ENCODE measurements at places on chromosomes 6 and 20.

DNA sequence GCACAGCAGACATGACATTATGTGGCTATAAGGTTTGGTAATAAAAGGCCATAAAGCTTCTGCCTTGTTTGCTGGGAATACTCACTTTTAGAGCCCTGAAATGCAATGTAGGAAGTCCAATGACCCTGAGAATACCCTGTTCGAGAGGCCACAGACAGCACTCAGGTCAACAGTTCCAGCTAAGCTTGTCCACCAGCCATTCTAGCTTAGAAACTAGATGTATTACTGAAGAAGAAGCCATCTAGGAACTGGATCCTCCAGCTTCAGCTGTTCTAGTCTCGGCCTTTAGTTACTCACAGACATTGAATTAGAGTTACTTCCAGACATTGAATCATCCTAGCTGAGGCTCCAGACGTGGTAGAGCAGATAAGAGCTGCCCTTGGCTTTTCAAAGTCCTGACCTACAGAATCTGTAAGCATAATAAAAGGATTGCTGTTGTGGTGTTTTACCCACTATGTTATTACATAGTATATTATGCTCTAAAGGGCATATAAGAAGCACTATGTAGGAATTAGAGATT lies 84.9 kb downstream of the MMS22L start:
- DNase-seq = no peak

DNA sequence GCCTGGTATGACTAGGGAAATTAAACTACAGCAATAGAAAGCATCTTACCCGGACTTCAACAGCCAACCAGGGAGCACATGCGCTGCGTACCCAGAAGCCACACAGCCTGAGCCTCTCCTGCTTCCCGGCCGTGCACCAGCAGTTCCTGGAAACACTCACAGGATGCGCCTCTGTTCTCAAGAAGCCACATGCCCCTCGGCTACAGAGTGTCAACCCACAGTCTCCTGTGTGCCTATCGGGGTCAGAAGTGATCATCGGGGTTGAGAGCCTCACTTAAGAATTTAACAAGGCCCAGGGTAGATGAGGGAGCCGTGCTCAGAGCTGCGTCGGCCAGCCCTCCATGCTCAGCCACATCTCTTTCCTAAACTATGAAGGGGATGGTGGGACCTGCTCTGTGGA lies 147.2 kb upstream of the GGTLC1 start:
- no peak for DNase-seq

- DNase-seq = no peak
These were observed 41.6 kb downstream of the CCN2 start for GRCh38 chr6:131909408-131910218.

DNA sequence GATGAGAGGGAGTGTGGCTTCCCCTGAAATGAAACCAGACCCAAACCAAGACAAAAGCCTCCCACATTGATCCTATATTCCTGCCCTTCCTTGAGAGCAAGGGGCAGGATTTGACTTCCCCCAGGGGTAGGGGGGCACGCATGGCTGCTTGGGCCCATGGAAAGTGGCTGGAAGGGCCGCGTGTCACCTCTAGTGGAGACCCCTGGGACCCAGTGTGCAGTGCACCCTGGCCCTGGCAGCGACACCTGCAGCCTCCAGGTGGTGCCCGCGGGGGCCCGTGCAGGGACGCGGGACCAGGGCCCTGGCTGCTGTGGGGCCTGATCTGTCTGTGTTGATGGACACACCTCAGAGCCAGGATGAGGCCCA lies 18.0 kb upstream of the SLCO4A1 start:
- no peak for DNase-seq

- no peak for DNase-seq
These were observed 24.1 kb upstream of the ROS1 start for GRCh38 chr6:117449549-117450439.

All from cerebellar nuclear complex (tissue), 1 donor.